WTC11 (cell line): ENCODE measurements at places on chromosomes 2 and 18.

- H3K27ac ChIP-seq = no peak overlapping the region
- peaks cover 13% of the 10 kb centered on the region for H3K27me3 ChIP-seq
- H3K36me3 ChIP-seq = peaks cover 61% of the 10 kb centered on the region
These were observed 113.7 kb upstream of the SRD5A2 start for GRCh38 chr2:31694444-31694843.

- no peaks in the 10 kb centered on the region for H3K27me3 ChIP-seq
- no peaks in the 10 kb centered on the region for H3K4me1 ChIP-seq
- H3K27ac ChIP-seq = no peak overlapping the region
- H3K36me3 ChIP-seq = peaks cover 20% of the 10 kb centered on the region
- DNase-seq = no peak
- no peak overlapping the region for H3K4me3 ChIP-seq
These were observed 140.3 kb downstream of the TRIB2 start for GRCh38 chr2:12856934-12857601.

DNA sequence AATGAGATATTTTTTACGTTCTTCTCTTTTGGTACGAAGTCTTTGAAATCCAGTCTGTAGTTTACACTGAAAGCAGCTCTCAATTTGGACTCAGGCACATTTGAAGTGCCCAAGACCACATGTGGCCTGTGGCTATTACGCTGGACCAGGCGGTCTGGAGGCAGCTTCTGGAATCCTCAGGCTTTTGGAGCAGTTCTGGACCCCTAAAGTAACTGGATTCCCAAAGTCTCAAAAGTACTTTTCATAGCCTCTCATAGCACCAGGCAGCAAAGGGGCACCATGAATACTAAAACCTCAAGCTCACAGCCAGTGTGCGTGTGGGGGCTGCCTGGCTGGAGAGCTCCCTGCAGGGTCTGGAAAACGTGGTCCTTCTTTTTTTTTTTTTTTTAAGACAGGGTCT is 119.0 kb downstream of the SMAD7 start:
- peaks cover 73% of the 10 kb centered on the region for H3K4me1 ChIP-seq
- peaks cover 2% of the 10 kb centered on the region; the same call in 1 of the 2 replicates for H3K27me3 ChIP-seq
- H3K27ac ChIP-seq = no peak overlapping the region
- H3K36me3 ChIP-seq = no peaks in the 10 kb centered on the region

GRCh38 chr18:40926679-40927078 is 1028.4 kb upstream of the PIK3C3 start:
- no peaks in the 10 kb centered on the region for H3K4me1 ChIP-seq
- no peaks in the 10 kb centered on the region for H3K36me3 ChIP-seq
- no peak overlapping the region for H3K4me3 ChIP-seq

GRCh38 chr2:74089816-74090745 is 57.6 kb downstream of the BOLA3 start:
- H3K27me3 ChIP-seq = no peaks in the 10 kb centered on the region
- H3K4me3 ChIP-seq = no peak overlapping the region
- H3K4me1 ChIP-seq = peaks cover 7% of the 10 kb centered on the region
- no peak for DNase-seq

DNA sequence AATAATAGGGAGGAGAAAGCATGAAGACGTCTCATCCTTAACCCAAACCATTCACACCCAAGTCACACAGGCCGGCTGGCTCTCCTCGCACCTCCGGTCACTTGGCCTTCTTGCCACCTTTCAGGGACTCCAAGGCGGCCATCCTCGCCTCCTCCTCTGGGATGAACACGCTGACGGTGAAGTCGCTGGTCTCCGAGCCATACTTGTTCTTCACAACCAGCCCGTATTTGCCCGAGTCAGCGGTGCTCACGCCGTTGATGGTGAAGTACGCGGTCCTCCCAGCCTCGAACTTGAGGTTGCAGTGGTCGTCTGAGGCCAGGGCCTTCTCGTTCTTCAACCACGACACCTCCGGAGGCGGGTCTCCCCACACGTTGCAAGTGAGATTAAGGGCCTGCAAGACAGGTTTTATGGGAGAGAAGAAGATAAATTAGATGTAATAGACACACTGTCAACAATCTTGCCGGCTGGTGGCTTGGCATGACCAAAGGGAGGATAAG is 54.3 kb upstream of the LPIN2 start:
- no peak for DNase-seq
- H3K4me3 ChIP-seq = no peak overlapping the region
- H3K36me3 ChIP-seq = no peaks in the 10 kb centered on the region

GRCh38 chr2:105411720-105412407 is 13.0 kb upstream of the FHL2 start:
- H3K27me3 ChIP-seq = no peaks in the 10 kb centered on the region; the same call in 1 of the 2 replicates
- H3K27ac ChIP-seq = no peak overlapping the region
- no peak for DNase-seq
- H3K4me3 ChIP-seq = no peak overlapping the region
- H3K36me3 ChIP-seq = no peaks in the 10 kb centered on the region

DNA sequence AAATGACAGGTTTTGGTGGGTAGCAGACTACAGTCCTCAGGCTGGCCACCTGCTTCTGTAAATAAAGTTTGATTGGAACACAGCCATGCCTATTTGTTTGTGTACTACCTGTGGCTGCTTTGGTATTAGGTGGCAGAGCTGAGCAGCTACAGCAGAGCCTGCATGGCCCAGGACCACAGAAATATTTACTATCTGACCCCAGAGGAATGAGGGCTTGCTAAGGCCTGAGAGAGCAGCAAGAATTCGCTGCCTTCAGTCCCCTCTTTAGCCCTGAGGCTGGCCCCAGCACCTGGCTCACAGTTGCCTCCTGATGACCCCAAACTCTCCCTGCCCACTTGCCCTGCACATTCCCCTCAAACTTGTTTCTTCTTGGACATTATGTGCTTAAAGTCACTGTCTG is 32.5 kb downstream of the POLR1A start:
- no peaks in the 10 kb centered on the region for H3K4me1 ChIP-seq
- no peaks in the 10 kb centered on the region for H3K27me3 ChIP-seq
- H3K27ac ChIP-seq = no peak overlapping the region
- H3K4me3 ChIP-seq = no peak overlapping the region
- no peak for DNase-seq

DNA sequence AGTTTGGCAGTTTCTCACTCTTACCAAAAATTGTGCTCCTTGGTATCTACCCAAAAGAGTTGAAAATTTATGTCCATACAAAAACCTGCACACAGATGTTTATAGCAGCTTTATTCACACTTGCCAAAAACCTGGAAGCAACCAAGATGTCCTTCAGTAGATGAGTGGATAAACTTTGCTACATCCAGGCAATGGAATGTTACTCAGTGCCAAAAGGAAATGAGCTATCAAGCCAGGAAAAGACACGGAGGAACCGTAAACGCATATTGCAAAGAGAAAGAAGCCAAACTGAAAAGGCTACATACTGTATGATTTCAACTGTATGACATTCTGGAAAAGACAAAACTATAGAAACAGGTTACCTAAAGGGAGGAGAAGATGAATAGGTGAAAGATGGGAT is 36.1 kb downstream of the TMEM163 start:
- H3K27me3 ChIP-seq = no peaks in the 10 kb centered on the region
- H3K36me3 ChIP-seq = no peaks in the 10 kb centered on the region; the same call in 1 of the 2 replicates
- peaks cover 40% of the 10 kb centered on the region for H3K4me1 ChIP-seq
- DNase-seq = no peak
- no peak overlapping the region for H3K27ac ChIP-seq

DNA sequence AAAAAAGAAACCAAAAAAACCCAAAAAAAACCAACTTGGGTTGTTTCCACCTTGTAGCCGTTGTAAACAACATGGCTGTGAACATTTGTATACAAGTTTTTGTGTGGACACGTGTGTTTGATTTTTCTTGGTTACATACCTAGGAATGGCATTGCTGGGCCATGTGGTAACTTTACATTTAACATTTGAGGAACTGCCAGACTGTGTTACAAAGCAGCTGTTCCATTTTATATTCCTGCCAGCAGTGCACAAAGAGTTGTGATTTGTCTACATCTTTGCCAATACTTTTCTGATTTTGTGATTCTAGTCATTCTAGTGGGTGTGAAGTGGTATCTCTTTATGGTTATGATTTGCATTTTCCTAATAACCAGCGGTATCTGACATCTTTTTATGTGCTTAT is 22.5 kb downstream of the LPIN1 start:
- peaks cover 64% of the 10 kb centered on the region for H3K36me3 ChIP-seq
- no peak for DNase-seq
- no peak overlapping the region for H3K4me3 ChIP-seq
- no peaks in the 10 kb centered on the region for H3K27me3 ChIP-seq

GRCh38 chr2:41659758-41660157 is 388.1 kb upstream of the PKDCC start:
- peaks cover 12% of the 10 kb centered on the region for H3K4me1 ChIP-seq
- no peaks in the 10 kb centered on the region for H3K27me3 ChIP-seq
- H3K36me3 ChIP-seq = no peaks in the 10 kb centered on the region
- no peak for DNase-seq
- no peak overlapping the region for H3K27ac ChIP-seq

DNA sequence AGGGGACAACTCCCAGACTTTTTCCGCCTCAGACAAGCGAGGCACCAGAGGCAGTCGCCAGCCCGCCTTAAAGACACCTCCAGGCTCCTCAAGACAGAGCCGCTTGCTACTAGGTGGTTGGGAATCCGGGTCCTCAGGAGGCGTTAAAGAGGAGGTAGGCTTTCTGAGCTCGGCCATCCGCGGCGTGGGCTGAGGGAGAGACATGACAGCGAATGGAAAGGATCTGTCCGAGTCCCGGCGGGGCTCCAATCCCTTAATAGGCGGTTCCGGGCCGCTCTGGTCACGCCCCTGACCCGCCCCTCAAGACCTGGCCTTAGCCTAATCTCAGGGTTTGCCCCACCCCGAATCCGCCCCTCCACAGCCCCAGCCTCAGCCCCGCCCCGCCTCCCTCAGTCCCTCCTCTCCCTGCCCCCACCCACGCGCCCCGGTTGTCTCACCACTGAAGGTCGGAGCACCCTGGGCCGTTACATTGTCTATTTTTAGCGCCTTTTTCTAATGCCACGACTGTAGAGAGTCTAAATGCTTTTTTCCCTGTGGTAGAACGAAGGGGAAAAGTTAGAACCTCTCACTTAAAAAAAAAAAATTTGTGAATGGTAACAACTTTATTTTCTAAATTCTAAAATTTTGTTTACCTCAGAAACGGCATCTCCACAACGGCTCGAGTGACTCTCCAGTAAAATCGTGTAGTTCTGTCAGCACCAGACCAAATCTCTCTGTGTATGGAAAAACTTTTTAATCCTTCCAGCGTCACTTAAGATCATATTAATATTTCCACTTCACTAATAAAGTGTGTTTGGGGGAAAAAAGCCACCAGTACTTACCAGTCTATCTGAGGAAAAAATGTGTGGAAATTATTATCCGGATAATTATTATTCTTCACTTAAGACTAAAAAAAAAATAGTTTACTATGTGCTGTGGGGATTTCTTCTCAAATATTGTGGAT is at the start of gene RAD51AP2:
Gene RAD51AP2, minus strand, starts transcription at position 229 of the 943 bp plus-strand sequence. Its CDS starts 25 bp downstream, at position 204.
- H3K27ac ChIP-seq = peak within 1 kb of the TSS; percentile 81
- peaks cover 44% of the 10 kb centered on the region for H3K4me1 ChIP-seq
- DNase-seq = peak; percentile 82
- H3K36me3 ChIP-seq = no peaks in the 10 kb centered on the region
- peak within 1 kb of the TSS; percentile 81 for H3K4me3 ChIP-seq

- H3K27ac ChIP-seq = no peak overlapping the region
- H3K4me3 ChIP-seq = no peak overlapping the region
- DNase-seq = no peak
- H3K36me3 ChIP-seq = peaks cover 55% of the 10 kb centered on the region
These were observed 11.2 kb downstream of the SAP130 start for GRCh38 chr2:128016620-128017019.

- no peak overlapping the region for H3K27ac ChIP-seq
- peaks cover 74% of the 10 kb centered on the region for H3K27me3 ChIP-seq
- H3K36me3 ChIP-seq = no peaks in the 10 kb centered on the region
- peaks cover 28% of the 10 kb centered on the region for H3K4me1 ChIP-seq
These were observed 6.0 kb downstream of the ATP6V1B1 start for GRCh38 chr2:70941701-70942100.

- DNase-seq = peak; percentile 71
- H3K4me1 ChIP-seq = peaks cover 11% of the 10 kb centered on the region
- peak overlapping the region; percentile 31 for H3K4me3 ChIP-seq
- peaks cover 4% of the 10 kb centered on the region; the same call in 1 of the 2 replicates for H3K27me3 ChIP-seq
- no peak overlapping the region for H3K27ac ChIP-seq
These were observed 118.7 kb downstream of the VAPA start for GRCh38 chr18:10032331-10033015.

- H3K36me3 ChIP-seq = peaks cover under 1% of the 10 kb centered on the region; the same call in 1 of the 2 replicates
- H3K27me3 ChIP-seq = no peaks in the 10 kb centered on the region
- H3K4me3 ChIP-seq = no peak overlapping the region
- DNase-seq = peak; percentile 7
- no peak overlapping the region for H3K27ac ChIP-seq
- peaks cover 36% of the 10 kb centered on the region for H3K4me1 ChIP-seq
These were observed 3.2 kb upstream of the TGOLN2 start for GRCh38 chr2:85330839-85331636.

DNA sequence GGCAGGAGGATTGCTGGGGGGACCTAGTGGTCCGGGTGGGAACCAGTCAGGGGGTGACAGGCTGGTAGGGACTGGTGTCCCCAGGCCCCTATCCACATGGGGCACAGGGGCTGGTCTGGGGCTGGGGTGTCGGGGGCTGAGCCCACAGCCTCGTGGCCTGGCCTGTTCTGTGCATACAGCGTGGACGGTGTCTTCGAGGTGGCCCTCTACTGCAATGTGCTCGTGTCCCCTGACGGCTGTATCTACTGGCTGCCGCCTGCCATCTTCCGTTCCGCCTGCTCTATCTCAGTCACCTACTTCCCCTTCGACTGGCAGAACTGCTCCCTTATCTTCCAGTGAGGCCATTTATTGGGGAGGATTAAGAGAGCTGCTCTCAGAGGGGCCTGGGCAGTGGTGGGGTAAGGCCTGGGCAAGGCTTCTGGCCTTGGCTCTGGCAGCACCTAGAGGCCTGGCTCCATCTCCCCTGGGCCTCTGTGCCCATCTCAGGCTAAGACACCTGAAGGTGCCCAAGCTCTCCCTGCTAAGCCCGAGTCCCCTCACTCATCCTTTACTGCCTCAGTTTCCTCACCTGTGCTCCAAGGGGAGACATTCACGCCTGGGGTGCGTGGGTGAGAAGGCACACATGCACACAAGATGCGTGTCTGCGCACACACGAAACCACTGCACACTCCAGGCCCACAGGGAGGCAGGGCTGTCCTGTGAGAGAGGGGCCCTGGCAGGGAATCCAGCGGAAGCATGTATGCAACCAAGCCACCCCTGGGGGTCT is 1.9 kb downstream of the CHRNG start:
- H3K27me3 ChIP-seq = peaks cover 15% of the 10 kb centered on the region
- no peak overlapping the region for H3K4me3 ChIP-seq
- H3K4me1 ChIP-seq = peaks cover 21% of the 10 kb centered on the region
- no peak for DNase-seq
- H3K36me3 ChIP-seq = peaks cover 4% of the 10 kb centered on the region; the same call in 1 of the 2 replicates
- H3K27ac ChIP-seq = no peak overlapping the region

DNA sequence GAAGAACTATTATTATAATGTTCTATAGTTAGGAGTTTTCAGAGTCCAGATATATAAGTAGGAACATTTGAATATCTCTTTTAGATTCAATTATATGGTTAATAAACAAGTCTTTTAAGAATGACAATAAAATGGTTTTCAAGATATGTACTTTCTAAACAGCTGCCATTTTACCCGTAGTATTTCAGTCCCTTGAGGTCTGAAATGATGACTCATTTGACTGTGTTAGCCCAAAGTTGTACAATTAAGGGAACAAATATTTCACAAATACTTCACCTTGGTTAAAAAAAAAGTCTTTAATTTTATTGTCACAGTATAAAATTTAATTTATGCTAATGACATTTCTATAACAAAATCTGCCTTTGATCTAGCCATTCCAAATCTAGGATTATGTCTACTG is 91.6 kb upstream of the TANK start:
- no peak overlapping the region for H3K4me3 ChIP-seq
- H3K4me1 ChIP-seq = no peaks in the 10 kb centered on the region; the same call in 1 of the 2 replicates
- H3K27ac ChIP-seq = no peak overlapping the region
